Fibroblast of upper back skin (primary cell): ENCODE measurements at places on chromosomes 13 and 19.

DNA sequence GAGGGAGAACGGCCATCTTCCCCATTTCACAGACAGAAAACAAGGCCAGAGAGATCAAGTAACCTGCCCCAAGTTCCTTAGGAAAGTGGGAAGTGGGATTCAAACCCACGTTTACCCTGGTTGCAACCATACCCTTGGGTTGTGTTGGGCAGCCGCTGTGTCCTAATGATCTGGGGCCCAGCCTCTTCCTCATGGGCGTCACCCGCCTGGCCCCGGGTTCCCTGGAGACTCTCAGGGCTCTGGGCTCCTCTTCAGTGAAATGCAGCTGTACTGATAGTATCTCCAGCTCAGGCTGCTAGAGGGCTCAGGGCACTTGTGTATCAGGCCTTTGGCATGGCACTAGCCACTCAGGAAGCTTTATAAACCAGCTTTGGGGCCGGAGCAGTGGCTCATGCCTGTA lies 9.8 kb downstream of the TMED1 start:
- DNase-seq, result no peak

DNA sequence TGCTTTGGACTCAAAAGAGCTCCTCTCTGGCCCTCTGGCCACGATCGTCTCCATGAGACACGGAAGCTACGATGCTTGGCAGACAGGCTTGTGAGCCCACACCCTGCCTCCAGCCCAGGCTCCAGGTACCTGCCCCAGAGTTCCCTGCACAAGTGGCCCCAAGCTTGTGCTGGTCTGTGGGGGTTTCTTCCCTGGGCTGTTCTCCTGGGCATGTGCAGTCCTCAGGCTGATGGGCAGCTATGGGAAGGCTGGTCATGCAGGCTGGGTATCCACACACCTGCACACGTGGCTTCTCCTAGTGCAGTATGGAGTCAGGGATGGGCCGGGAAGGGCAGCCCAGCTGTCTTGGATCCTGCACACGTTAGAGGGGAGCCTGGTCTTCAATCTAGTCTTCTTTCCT lies 43.1 kb downstream of the TEX29 start:
- no peak for DNase-seq

- no peak for DNase-seq
Measured at GRCh38 chr13:94431987-94432386, 47.5 kb downstream of the DCT start.

- peak; percentile 90 for DNase-seq
Measured at GRCh38 chr13:65744836-65745235, 1485.3 kb downstream of the PCDH9 start.

- DNase-seq, result no peak
Measured at GRCh38 chr13:34066344-34066743, 248.4 kb downstream of the RFC3 start.

- no peak for DNase-seq
Measured at GRCh38 chr19:50300051-50300450, 29.1 kb downstream of the KCNC3 start.

GRCh38 chr13:74770361-74770760 lies 636.2 kb upstream of the KLF12 start:
- DNase-seq, result peak; percentile 94

DNA sequence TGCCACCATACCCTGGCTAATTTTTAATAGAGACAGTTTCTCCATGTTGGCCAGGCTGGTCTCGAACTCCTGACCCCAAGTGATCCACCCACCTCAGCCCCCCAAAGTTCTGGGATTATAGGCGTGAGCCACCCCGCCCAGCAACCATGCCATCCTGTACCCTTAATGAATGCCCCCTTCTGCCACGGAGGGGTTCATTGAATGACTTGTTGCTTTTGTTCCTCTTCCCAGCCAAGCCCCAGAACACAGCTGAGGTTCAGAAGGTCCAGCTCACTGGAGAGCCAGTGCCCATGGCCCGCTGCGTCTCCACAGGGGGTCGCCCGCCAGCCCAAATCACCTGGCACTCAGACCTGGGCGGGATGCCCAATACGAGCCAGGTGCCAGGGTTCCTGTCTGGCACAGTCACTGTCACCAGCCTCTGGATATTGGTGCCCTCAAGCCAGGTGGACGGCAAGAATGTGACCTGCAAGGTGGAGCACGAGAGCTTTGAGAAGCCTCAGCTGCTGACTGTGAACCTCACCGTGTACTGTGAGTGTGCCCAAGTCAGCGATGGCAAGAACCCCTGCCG lies 6.0 kb downstream of the PVR start:
- no peak for DNase-seq

DNA sequence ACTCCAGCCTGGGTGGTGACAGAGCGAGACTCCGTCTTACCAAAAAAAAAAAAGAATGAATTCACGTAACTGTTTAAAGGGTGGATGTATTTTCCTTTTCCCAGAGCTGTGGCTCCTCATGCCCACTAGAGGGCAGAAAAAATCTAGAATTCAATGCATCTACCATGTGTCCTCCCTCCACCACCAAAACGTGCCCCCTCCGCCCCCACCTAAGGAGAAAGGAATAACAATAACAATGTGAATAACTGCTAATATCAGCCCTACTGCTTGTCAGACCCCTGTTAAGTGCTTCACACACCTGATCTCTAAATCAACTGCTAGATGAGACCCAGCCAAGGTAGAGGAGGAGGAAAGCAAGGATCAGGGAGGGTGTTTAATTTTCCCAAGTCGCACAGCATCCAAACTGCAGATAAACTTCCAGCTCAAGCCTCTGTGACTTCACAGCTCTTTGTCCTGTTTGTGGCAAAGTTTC lies 20.2 kb upstream of the PNMA8B start:
- peak; percentile 48 for DNase-seq

- DNase-seq, result no peak
Measured at GRCh38 chr13:102517959-102518358, 78.8 kb upstream of the TPP2 start.

DNA sequence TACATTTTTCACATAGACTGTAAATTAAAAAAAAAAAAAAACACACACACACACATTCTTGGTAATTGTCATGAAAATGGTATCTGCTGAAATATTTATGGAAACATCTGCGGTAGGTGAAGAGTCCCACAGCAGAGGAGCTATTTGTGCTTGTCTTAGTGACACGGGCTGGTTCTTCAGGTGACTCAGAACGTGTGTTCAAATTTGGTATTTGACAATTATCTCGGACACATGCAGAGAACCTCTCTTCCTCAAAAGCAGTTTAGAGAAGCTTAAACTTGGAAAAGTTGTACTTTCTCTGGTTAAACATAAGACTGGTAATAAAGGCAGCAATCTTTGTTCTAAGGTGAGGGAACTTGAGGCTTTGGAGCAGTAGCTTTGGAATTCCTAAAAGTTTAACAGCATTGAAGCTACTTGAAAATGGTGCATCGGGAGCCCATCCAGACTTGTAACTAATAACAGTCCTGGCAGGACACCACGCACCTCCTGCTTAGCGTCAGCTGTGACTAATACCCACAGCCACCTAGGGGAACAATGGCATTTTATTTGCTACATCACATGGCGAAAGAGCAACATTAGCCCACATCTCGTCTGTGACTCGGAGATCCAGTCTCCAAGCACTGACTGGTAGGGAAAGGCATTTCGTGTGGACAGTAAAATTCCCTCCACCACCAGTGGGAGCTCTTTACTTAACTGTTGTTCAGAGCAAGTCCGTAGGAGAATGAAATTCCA lies 1505.1 kb upstream of the SLC10A2 start:
- peak; percentile 87 for DNase-seq

DNA sequence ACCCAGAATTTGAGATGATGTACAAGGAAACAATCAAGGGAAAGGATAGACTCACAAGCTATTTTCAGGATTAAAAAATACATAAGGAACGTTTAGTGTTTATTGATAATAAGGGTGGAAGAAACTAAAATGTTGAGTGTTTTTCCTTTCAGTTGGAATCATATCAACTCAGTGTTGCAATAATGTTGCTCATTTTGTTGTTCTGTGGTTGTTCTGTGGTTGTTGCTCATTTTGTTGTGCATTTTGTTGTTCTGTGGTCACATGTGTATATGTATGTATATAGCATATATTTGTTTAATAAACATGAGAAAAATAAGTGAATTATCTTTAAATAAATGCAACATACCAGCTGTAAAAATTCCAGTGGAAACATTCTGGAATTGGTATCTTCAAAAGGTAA lies 262.4 kb upstream of the SPRY2 start:
- DNase-seq, result no peak

DNA sequence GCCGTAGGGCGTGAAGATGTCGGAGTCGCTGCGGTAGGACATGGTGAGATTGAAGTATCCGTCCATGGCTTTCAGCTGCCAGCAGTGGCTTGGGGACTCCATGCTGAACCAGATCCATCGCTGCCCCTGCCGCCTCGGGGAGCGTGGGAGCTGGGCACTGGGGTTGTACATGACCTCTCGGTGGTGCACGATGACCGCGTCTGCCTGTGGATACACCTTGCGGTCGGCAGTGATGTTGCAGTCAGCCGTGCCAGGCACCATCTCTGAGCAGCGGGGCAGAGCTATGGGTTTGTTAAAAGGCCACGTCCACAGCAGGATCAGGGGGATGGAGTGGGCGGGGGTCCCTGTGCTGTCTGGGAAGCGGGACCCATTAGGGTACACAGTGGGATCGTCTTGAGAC lies 7.4 kb downstream of the FUT6 start:
- DNase-seq, result no peak

GRCh38 chr13:74040200-74040599 lies 94.0 kb downstream of the KLF12 start:
- peak; percentile 30 for DNase-seq

- peak; percentile 65 for DNase-seq
Measured at GRCh38 chr13:40152145-40152544, 496.7 kb downstream of the COG6 start.

- DNase-seq, result peak; percentile 71
Measured at GRCh38 chr19:55131421-55131820, 14.0 kb upstream of the PPP1R12C start.

DNA sequence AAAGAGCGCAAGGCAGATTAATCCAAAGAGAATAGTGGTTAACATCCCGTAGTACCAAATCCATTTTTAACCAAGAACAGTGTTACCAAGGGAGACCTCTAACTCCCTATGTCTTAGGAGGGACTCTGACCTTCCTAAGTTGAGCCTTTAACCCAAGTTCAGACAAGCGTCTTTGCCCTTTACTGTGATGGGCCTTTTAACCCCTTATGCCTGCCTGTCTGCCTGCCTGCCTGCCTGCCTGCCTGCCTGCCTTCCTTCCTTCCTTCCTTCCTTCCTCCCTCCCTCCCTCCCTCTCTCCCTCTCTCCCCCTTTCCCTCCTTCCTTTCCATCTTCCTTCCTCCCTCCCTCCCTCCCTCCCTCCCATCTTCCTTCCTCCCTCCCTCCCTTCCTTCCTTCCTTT lies 32.6 kb downstream of the CEACAM1 start:
- DNase-seq, result no peak

DNA sequence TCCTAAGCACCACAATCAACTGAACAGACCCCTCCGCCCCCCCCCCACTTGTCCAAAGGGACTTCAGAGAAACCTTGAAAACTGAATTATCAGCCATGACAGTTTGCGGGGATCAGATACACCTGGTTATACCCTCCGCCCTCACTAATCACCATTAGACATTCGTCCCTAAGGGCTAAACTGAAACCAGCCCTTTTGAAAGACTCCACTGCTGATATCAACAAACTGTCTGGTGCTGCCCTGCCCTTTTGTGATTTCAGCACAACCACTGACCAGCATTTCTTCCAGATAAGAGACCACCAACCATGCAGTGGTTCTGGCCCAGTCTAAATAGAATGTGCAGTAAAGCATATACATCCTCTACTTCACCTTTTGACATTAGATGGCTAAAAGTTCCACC lies 1422.9 kb downstream of the EFNB2 start:
- no peak for DNase-seq

- DNase-seq, result no peak
Measured at GRCh38 chr13:30362869-30363268, 55.5 kb upstream of the KATNAL1 start.
